Sciatic nerve (tissue), 2 donors: ENCODE measurements at places on chromosomes 13 and 19.

DNA sequence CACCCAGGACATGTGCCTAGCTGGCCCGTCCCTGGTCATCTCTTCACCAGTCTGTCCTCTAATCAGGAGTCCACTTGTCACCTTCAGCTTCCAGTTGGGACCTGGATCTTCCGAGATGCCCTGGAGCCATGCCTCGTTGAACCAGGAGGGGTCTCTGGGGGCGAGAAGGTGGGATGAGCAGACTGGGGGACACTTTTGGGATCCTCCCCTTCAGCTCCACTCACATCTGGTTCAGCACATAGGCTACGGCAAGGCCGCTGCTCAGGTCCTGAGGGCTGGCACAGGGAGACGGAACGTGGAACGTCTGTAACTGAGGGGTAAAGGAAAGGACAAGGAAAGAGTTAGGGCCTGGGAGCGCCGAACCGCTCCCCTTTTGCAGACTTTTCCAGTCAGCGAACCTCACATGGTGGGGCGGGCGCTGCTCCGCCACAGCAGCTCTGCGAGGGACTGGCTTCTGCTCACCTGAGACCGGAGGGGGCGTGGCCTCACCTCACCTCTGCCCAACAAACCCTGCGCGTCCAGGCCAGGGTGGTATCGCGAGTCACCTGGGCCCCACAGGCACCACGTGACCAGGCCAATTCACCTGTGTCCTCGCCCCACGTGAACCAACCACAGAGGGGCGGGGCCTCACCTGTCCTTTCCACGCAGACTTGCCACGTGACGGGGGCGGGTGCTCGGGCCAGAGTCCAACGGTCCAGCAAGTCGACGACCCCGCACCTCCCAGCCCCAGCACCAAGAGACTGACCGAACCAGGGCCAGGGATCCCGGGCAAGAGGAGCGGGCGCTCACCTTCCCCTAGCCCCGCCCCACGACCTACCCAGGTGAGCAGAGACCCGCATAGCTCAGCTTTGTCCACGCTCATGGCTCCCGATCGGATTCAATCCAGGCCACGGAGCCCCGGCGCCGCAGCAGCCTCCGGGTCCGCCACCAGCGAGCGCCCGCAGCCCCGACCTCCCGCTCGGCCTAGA is at the start of gene HOOK2:
TSS of gene HOOK2 (minus strand) at position 965 of the 968 bp plus-strand sequence. CDS start at position 862, 103 bp downstream.
- no peak for DNase-seq

- no peak for DNase-seq
Measured at GRCh38 chr13:35961461-35962220, 169.5 kb downstream of the DCLK1 start.

DNA sequence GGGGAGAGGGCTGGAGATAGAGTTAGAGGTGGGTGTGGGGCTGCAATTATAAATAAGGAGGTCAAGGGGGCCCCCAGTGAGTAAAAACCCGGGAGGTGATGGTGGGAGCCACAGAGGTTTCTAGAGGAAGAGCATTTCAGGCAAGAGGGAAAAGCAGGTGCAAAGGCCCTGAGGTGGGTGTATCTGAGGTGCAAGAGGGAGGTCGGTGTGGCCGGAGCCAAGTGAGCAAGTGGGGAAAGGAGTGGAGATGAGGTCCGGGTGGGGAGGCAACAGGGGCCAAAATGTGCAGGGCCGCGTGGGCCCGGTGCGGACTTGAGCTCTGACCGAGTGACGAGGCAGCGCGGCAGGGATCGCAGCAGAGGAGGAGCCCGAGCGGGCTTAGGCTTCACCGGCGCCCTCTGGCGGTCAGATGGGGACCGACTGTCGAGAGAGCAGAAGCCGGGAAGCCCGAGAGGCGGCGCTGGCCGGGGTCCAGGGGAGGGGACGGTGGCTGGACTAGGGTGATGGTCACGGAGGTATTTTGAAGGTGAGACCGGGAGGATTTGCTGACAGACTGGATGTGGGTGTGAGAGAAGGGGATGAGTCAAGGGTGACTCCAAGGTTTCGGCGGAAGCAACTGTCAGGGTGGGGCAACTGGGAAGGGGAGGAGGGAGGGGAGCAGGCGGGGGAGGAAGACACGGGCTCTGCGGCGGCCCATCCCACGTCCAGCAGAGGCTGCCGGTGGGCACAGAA is 17.7 kb upstream of the SPACA4 start:
- peak; percentile 95 for DNase-seq

- DNase-seq = no peak
Measured at GRCh38 chr13:31912647-31913401, 118.8 kb upstream of the FRY start.

DNA sequence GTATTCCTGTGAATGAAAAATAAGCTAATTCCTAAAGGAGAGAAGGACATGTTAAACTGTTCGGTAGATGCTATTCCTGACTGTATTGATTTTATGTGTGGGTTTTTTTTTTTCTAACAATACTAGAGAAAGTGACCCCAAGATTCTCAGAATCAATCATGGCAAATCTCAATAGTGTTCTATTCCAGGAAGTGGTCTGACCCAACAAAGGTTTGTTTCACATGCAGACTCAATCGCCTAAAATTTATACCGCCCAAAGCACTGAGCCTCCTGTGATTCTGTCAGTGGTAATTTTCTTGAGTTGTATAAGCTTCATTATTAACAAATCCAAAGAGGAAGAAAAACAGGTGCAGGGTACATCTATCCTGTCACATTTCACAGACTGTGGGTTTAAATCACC is 293.7 kb downstream of the SUCLA2 start:
- DNase-seq = no peak

GRCh38 chr13:26456650-26457049 is 100.8 kb upstream of the WASF3 start:
- DNase-seq = no peak
